ENCODE measurements at places on chromosomes 6 and 20.

- DNase-seq, result no peak
Measured at GRCh38 chr6:111603685-111604084, 2.0 kb downstream of the TRAF3IP2 start.

GRCh38 chr6:142803032-142803431 is 141.9 kb downstream of the HIVEP2 start:
- DNase-seq, result peak; percentile 55

DNA sequence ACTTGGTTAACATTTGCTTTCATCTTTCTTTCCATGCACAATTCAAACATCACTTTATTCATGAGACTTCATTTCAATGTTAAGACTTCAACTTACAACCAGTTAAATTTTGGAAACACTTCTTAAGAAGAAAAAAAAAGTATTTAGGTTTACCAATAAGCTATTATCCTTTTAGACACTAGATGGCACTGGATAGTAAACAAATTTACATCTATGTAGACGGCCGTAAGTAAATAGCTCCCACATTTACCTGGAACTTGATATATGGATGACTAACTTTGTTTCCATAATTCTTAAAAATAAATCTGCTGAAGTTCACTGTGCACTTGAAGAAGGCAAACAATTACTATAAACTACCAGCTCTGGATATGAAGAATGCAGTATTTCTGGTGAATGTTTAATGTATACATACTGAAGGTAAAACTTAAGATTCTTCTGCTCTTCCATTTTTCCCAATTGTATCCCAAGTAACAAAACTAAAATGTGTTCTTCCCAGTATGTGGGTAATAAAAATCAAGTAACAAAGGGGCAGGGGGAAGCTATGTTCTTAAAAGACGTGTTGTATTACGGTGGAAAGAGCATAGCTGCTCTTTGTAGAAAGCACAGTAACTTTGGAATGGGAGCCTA is 130.6 kb upstream of the C6orf118 start:
- DNase-seq, result peak; percentile 43

DNA sequence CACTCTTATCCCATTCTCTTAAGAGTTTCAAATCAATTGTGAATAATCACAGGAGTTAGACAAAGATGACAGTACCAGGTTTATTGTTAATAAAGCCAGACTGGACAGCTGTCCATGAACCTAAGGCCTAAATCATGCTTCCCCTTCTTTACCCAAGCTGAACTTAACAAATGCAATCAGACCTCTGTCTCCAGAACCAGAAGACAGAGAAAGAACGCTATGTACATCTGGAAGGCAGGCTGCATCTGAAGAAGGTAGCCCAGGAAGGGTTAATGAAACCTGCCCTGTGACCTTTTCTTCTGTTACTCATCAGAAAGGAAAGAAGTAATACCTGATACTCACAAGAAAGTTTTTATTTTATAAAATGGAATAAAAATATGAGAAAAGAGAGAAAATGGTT is 118.6 kb downstream of the EYA4 start:
- DNase-seq, result no peak

DNA sequence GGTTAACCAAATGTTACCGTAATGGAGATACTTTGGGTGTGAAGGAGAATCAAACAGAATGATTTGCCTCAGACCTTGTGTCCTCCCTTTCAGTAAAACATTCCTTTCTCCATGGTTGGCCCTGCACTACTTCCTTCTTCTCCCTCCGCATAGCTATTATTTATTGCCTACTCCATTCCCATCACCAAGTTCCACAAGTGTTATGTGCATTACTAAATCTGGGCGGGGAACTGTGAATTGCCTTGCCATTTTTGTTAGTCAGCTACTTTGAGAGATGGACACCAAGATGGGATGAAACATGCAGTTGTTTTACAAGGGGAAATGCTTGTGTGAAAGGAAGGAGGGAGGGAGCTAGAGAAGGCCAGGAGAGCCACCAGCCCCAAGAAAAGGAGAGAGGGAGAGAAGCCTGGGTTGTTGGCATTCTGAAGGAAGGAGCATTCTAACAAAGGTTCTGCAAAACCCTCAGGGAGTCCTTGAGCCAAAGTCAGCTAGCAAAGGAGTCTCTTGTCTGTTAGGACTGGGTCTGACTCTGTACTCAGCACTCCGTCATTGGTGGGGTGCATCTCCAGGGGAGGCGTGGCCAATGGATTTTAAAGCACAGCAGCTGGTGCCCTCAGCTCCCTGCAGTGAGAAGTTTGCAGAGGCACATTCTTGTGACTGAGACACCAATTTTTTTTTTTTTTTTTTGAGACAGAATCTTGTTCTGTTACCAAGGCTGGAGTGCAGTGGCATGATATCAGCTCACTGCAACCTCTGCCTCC is 83.6 kb upstream of the CHD6 start:
- DNase-seq, result no peak

GRCh38 chr6:26155061-26155930 is 68.1 kb downstream of the HFE start:
- DNase-seq, result no peak

DNA sequence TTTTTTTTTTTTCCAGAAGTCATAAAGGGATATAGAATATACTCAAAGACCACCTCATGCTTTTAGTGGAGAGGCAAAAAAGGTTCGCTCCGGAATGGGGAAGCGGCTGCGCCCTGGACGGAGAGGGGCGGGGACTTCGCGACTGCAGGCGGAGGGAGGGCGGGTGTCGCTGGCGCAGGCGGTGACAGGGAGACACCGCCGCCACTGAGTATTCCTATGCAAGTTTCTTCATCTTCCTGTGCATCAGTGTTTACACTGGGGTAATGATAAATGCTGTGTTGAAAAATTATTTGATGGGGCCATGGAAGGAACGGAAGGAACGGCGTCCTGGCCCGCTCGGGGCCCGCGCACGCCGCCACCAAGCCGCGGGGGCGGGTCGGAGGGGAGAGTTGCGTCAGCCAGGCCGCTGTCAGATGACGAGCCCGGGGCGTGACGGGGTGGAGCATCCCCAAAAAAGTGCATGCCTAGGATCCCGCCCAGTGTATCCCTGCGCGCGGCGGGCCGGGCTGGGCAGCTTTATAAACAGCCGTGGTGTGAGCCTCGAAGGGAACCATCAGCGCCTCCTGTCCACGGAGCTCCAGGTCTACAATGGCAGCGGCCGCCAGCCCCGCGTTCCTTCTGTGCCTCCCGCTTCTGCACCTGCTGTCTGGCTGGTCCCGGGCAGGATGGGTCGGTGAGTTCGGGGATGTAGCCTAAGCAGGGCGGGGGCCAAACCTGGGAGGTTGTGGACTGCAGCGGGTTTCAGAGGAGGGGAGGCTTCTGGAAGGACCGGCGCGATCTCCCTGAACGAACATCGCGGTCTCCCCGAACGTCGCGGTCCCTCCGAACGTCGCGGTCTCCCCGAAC is at the start of gene ULBP1:
Gene ULBP1 (plus strand): TSS at position 482 of the 846 bp plus-strand sequence. CDS start 107 bp downstream, at position 589.
- peak; percentile 95 for DNase-seq

DNA sequence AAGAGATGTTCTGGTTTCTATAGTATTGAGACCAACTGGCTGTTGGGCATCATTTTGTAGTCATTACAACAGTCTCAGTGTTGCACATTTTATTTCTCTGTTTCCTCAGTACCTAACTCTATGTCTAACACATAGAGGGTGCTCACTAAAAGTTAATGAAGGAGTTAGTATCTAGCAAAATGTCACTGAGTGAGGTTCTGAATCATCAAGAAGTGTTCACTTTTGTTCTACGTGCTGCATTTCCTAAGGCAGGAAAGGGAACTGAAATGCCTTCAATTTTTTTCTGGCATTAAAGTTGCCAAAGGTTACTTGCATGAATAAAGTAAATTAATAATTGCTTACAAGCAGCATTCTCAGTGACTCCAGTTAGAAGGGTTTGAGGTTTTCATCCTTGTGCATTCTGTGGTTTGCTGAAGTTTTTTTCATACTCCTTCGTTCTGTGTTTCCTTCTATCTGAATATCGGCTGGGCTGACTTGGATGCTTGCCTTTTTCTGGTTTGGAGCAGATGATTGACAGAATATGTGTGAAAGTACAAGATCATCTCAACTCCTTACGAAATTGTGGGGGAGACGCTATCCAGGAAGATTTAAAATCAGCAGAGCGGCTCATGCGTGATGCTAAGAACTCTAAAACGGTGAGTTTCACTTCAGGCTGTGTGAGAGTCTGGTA is 114.5 kb upstream of the SCGN start:
- DNase-seq, result no peak

- no peak for DNase-seq
Measured at GRCh38 chr6:92587525-92587924, 831.8 kb downstream of the EPHA7 start.

DNA sequence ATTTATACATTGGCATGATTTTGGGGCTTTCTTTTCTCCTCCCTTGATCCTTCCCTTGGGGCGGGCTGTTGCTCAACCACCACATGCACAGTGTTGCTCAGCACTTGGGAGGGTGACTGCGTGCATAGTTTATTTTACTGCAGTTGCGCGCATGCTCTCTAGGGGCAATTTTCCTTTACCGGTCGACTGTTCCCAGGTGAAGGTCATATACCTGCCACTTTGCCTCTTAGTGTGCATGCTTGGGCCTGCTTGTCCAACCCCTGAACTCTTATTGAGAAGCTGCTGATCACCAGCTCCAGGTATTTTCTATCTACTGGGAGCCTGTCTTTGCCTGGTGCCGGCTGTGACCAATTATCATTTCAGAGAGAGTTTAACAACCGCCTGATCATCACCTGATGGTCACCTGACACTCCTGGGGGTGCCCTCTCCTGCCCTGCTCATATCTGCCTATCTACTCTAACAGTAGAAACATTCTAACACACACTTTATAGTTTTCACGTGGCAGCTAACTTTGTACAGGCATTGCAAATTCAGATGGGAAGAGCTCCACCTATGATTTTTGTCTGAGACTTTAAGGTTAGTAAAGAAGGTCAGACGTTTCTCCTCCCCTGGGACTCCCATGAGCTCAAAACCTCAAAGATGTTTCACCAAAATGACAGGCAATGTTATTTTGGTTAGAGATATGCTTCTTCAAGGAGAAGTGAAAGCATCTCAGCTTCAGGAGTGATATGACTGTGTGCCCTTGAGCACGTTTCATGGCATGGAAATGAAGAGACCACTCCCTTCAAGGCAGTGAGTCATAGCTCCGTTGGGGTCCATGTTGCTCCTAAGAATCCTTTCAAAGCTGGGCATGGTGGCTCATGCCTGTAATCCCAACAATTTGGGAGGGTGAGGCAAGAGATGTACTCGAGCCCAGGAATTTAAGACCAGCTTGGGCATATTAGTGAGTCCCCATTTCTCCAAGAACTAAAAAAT is 227.5 kb upstream of the MYLIP start:
- DNase-seq, result peak; percentile 39

GRCh38 chr20:59307270-59307669 is 6.9 kb downstream of the EDN3 start:
- DNase-seq, result no peak

GRCh38 chr20:45949542-45950329 is 15.3 kb downstream of the PCIF1 start:
- no peak for DNase-seq

DNA sequence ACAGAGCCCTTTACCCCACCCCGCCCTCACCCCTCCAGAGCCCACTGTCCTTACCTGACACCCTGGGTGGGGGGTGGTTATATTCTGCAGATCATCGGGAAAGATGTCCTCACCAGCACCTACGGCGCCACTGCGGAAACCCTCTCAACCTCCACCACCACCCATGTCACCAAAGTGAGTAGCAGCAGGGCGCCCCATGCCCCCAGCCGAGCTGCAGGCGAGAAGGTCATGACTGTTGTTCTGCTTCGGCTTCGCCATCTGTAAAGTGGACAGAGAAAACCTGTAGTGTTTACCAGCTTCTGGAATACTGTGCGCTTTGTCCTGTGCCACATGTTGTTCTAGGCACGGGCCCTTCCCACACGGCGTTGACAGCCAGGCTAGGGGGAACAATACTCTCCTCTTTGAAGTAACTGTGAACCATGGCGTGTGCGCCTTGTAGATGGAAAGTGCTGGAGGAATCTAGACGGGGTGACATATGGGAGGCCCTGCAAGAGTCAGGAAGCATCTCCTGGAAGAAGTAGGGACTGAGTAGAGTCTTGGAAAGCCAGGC is 16.5 kb upstream of the AAR2 start:
- DNase-seq, result no peak

DNA sequence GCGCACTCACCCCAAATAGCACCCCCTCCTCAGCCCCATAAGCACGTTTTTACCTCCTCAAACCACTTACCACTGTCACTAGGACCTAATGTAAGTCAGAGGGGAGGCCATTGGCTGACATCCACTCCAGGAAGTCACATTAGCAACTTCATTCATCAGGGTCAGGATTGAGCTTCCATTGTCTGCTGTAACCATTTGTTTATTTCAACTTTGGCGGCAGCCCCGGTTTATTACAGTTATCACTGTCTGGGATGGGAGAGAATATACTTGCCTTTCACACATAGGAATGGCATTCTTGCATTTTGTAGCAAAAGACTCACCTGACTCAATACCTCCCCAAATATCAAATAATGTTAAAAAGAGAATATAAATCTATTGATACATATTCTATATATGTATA is 38.3 kb downstream of the MAFB start:
- peak; percentile 11 for DNase-seq

DNA sequence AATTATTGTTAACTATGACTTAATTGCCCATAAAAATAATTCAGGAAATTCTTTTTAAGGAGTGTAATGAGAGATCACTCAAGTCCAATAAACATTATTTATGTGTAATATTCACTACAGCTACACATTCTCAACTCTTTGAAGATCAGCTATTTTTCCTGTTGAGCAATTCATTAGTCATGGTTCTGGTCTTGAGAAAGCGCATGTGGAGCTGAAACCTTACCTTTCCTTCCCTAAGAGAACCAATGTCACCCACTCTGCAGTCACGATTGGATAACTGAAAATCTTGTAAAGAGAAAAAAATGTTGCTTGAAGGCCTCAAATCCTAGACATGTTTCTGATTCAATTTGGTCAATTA is 736.9 kb upstream of the MARCKS start:
- peak; percentile 86 for DNase-seq

GRCh38 chr6:131005439-131006016 is 57.5 kb downstream of the EPB41L2 start:
- DNase-seq, result no peak

GRCh38 chr20:50190251-50191064 is at the start of gene CEBPB:
Gene CEBPB (plus strand): TSS chr20:50190830. CDS start chr20:50191034, 204 bp downstream.
- DNase-seq, result peak; percentile 98

DNA sequence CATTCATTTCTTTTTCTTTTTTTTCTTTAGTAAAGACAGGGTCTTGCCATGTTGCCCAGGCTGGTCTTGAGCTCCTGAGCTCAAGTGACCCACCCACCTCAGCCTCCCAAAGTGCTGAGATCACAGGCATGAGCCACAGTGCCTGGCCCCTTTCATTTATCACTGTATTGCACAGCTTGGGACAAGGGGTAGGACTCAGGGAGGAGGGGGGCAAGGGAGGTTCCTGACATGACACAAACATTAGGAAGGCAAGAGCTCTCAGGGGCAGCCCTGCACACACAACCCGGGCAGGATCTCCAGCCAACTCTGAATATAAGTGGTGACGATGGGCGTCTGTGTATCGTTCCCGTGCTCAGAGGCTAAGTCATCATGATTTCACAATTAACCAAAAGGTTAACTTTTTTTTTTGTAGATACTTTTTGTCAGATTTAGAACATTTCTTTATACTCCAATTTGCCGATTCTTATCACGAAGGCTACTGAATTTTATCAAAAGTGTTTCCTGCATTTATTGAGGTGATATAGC is 19.9 kb downstream of the SLC2A4RG start:
- no peak for DNase-seq

- DNase-seq, result peak; percentile 57
Measured at GRCh38 chr6:154448448-154449096, 61.9 kb downstream of the CNKSR3 start.

All from fibroblast of gingiva (primary cell).